ENCODE measurements at places on chromosomes 11 and 22.

DNA sequence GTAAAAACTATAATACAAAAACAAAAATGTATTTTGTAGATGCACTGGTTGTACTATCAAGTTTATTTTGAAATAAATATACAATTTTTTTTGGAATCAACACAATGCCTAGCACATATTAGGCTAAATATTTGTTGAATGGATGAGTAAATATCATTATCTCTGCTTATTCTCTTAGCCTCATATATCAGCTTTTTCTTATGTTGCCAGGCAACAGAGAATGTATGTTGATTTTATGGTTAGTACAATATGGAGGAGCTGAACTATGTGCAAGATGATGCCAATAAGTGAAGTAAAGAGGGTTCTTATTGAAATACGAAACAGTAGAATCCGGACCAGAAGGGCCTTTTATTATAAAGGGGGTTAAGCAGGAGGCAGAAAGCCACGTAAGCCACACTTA, 94.9 kb downstream of the FAR1 start:
- DNase-seq, result no peak

- no peak for DNase-seq
Observed at GRCh38 chr11:1034456-1035295, 1.8 kb downstream of the MUC6 start.

- DNase-seq, result no peak
Observed at GRCh38 chr22:39598017-39598965, 27.7 kb downstream of the CACNA1I start.

DNA sequence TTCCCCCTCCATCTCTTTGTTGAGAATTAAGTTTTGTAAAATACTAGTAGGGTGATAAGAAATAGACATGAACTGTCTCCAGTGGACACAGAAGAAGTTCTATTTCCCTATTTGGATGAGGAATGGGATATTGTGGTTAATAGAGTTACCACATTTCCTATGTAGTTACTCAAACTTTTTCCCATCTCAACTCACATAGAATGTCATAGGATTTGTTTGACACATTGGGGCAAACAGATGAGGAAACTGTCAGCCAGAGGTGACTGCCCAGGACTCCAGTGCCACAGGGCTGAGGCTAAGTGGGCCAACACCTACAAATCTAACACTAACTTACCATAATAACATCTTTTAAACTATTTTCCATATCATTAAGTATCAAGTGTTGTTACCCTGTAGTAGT, 58.3 kb downstream of the CCDC83 start:
- no peak for DNase-seq

GRCh38 chr22:33006220-33006954, 51.8 kb downstream of the SYN3 start:
- no peak for DNase-seq

GRCh38 chr11:118898400-118899295, 15.0 kb downstream of the CXCR5 start:
- no peak for DNase-seq

DNA sequence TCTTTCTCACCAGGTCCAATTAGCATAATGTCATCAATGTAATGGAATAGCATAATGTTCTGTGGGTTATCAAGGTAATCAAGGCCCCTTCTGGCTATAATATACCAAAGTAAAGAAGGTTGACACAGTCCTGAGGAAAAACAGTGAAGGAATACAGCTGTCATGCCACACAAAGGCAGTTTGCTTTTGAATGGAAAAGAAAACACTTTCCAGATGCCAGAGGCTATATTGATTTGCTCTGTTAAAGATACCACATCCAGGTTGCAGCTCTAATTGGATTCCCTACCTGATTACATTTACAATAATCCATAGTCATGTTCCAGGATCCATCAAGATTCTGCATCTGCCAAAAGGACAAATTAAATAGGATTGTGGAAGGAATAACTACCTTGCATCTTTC, 22.3 kb upstream of the CLPB start:
- DNase-seq, result no peak

DNA sequence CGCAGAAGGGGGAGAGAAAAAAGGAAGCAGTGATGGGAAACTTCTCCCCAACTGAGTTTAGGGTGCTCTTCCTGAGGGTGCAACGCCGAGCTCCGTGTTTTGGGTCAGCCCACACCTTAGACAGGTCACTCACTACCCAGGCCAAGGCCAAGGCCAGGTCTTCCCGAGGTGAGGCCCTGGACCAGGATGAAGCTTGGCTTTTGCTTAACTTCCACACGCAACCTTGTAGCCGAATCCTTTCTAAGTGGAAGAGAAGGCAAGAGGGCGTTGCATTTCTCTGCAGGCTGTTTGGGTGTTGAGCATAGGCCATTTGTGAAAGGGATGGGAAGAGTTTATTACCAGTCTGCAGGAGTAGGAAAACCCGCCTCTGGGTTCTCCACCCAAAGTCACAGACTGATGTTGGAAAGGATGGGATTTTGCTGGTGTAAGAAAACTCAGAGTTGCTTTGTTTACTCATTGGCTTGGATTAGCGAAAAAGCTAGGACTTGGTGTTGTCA, 1.5 kb downstream of the KREMEN1 start:
- no peak for DNase-seq

- peak; percentile 11 for DNase-seq
Observed at GRCh38 chr11:129766898-129767604, 48.6 kb upstream of the TMEM45B start.

DNA sequence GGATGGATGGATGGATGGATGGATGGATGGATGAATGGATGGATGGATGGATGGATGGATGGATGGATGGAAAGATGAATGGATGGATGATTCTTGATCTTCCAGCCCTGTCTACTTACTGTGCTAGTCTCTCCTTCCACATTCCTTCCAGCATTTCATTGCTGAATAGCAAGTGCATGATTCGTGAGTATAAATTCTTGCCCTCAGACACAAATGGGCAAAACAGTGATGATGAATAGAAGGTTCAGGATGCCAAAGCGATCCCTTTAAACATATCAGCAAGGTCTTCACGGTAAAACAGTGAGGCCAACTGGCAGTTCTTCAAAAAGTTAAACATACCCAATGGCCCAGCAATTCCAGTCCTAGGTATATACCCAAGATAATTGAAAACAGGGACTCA, 400.2 kb downstream of the MN1 start:
- DNase-seq, result peak; percentile 82

DNA sequence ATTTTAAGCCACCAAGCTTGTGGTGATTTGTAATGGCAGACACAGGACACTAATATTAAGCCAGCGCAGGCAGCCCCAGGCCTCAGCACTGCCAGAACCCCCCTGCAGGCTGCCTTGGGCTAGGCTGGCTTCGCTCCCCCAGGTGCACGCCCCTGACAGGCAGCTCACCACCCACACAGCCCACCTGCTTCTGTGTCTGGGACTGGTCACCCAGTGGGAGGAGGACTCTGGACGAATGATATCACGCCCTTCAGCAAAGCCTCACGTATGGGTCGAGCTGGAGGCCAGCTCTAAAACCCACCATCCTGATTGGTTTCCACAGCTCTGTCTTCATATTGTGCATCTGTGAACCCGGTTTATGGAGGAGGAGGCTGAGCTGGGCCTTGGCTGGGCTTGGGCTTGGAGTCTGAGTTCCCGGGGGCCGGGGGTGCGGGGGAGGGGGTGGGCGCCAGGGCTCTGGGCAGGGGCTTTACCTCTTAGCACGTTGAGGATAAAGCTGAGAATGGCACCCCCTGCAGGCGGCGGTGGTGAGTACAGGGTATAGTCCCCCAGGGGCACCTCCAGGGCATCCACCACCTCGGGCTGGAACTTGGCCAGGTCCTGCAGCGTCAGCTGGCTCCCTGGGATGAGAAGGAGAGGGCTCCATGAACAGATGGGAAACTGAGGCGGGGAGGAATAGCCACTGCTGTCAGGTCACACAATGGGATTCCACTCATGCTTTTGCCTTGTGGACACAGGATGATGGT, 13.8 kb downstream of the GGT5 start:
- DNase-seq, result no peak

GRCh38 chr11:2666401-2666741, 33.4 kb downstream of the KCNQ1OT1 start:
- DNase-seq, result no peak

DNA sequence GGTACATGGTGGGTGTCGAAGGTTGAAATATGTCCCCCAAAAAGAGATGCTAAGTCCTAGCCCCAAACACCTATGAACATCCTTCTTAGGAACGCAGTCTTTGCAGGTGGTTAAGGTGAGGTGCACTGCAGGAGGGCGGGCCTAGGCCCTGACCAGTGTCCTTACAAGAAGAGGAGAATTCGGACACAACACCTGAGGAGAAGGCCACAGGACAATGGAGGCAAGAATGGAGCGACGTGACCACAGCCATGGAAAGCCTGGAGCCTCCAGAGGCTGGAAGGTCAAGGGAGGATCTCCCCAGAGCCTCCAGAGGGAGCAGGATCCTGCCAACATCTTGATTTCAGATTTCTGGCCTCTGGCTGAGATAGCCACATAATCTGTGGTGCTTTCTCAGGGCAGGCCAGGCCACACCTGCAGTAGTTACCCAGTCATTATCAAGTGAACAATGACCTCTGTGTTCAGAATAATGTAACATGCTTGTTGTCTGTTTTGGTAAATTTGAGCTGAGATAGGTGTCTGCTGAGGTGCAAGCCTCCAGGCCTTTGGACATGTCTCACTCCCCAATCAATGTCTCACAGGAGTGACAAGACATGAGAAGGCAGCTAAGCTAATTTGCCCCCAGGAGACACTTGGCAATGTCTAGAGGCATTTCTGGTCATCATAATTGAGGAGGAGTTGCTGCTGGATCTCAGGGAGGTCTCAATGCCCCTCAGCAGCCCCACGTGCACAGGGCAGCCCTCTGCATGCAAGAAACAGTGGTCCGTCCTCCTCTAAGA, 498.9 kb downstream of the BRD1 start:
- DNase-seq, result no peak

GRCh38 chr22:43886231-43886630, 5.6 kb downstream of the PNPLA5 start:
- no peak for DNase-seq

DNA sequence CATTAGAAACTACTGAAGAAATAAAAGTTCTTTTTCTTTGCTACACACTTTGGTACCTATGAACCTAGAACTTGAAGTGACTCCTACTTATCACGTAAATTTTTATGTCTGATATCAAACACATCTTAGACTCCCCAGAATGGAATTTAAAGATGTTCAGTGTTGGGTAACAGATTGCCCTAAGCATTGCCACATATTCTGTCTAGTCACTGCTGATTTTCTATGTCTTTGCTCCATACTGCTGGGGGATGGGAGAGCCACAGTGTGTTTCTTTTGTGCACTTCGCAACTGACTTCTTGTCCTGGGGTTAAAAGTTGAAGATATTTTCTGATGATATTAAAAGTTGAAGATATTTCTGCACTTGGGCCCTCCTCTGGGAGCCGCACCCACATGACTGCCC, 19.4 kb upstream of the MYO18B start:
- no peak for DNase-seq

DNA sequence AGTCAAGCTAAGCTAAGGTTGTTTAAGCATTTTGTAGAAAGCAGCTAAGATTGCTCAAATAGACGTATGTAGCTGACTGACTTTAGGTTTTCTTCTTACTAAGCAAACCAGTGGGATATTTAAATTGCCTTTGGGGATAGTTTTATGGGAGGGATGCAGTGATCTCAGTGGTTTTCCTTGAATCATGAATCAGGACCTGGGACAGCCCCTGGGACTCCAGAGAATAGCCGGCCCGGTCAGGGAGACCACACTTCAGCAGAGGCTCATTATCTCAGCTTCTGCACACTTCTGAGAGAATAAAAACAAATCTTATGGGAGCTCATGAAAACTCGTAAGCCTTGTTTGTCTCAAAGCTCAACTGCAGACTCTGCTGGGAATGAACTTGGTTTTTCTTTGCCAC, at the start of gene OR9I1:
OR9I1 (minus strand) TSS at position 62 of the 400 bp plus-strand sequence. CDS start 6,086 bp downstream, outside the sequence.
- DNase-seq, result no peak

DNA sequence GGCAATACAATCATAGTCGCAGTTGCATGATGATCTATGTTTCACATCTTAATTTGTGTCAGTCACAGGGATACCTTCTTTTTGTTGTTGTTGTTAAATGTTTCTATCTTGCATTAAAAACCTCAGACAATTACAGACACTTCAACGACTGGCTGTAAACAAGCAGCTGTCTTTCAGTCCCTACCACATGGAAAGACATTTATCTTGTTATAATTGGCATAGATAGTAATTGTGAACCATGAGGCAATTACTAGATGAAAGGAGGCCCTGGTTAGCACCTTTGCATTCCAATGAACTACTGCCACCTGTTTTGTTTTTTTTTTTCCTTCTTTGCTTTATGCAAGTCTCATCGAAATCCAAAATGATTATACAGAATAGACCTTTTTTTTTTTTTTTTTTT, 416.8 kb downstream of the LRRC4C start:
- DNase-seq, result no peak

GRCh38 chr11:42179216-42179615, 719.8 kb upstream of the LRRC4C start:
- DNase-seq, result peak; percentile 48

DNA sequence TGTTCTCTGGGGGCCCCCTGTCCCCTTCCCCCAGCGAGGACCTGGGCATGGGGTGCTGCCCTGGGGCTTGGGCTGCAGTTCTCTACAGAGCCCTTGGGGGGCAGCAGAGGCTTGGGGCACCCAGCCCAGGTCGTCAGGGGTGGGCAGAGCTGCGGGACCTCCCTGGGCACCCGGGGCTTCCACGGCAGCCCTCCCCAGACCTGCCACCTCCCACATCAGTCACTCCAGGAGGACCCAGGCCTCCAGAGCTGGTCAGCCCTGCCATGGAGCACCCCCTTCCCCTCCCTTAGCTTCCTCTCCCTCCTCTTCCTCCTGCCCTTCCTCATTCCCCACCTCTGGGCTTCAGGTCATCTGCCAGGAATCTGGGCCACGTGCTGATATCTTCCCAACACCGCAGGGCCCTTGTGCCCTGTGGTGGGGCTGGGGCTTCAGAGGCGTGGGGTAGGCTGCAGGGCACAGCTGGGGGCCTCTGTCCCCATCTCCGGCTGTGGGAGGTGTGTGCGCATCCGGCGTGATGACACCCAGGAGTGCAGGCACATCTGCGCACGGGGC, 5.8 kb downstream of the TSPAN4 start:
- DNase-seq, result peak; percentile 31

DNA sequence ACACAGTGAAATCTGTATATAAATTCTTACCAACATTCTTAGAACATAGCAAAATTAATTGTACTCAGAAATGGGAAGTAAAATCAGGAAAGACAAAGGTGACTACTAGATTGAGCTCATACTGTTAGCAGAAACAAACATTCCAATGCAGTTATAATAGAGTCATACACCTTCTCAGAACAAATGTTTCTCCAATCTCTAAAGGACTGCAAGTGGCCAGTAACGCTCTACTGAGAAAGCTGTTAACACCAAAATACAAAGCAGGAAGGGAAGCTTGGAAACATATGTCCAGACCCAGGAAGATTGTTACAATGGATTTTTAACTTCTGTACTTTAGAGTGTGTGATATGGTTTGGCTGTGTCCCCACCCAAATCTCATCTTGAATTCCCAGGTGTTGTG, 341.5 kb downstream of the LARGE1 start:
- DNase-seq, result no peak

GRCh38 chr11:105052487-105052886, 7.4 kb upstream of the CARD16 start:
- no peak for DNase-seq

- no peak for DNase-seq
Observed at GRCh38 chr11:121550247-121551030, 97.7 kb upstream of the SORL1-AS1 start.

GRCh38 chr11:119640541-119640940, 88.5 kb downstream of the NECTIN1 start:
- no peak for DNase-seq

- no peak for DNase-seq
Observed at GRCh38 chr11:44915621-44916020, 35.1 kb downstream of the TP53I11 start.

Data from fibroblast of skin of abdomen (primary cell).